ENCODE measurements at places on chromosomes 11 and 22. TPM values are rescaled to one million over a fixed set of nuclear protein-coding genes. Genes with fewer than 3 reads are reported as not detected.

- no peak for DNase-seq
These were observed 45.4 kb downstream of the TP53I11 start for GRCh38 chr11:44905131-44905866.

Gene TSPAN18
- 0.20 TPM for polyA plus RNA-seq

GRCh38 chr11:35063488-35063931 is 75.5 kb upstream of the CD44 start:
- peak; percentile 23 for DNase-seq

Gene SCGB1A1
- polyA plus RNA-seq, result not detected

Gene SCGB2A2
- polyA plus RNA-seq, result not detected

DNA sequence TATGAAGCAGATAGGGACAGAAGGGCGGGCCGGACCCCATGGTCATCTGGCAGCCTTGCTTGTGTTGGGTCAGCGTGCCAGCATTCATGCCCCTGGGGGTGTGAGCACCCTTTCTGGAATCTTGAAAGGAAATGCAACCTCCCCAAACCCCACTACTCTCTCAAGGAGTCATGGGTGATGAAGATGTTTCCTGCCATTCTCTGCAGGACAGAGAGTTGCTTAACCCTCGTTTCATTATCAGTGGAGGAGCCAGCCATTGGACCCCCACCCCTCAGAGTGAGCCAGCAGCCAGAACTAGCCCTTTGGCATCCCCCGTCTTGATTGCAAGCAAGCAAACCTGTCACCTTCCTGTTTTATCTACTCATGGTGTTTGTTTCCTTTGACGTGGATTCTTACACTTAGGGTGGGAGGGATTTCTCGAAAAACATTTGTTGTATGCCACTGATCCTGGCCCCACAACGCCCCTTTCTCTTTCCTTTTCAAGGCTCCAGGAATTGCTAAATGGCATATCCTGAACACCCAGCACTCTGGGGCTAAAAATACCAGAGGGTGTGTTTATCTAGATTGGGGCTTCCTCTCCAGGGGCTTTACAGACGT is 258.3 kb downstream of the ETS1 start:
- no peak for DNase-seq

DNA sequence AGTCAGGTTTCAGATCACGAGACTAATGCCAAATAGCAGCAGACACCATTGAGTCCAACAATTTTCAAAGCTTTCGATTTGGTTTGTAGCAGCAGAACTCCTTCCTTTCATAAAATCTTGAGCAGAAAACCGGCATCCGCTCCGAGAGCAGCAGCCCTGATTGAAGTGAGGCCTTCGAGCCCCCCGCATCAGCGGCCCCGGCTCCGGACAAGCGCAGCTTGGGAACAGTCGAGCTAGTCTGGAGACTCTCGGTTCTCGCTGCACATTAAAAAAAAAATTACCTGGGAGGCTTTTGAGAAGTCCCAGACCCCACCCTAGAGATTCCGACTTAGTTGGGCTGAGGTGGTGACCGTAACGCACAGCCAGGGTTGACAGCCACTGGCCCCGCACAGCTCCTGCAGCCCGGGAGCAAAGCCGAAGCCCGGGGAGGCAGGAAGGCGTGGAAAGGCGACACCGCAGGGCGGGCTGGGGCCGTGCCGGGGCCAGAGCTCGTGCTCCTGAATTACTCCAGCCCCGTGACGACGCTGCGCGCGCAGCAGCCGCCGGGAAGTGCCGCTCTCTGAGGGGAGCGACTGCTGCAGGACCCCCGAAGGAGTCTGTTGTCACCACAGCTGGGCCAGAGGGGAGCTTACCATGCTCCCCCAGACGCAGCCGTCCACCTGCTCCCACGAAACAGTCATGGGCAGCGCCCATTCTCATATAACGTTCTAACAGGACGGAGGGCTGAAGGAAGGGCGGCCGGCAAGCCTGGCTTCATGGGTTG is 57.8 kb downstream of the SPATA19 start:
- no peak for DNase-seq

GRCh38 chr11:85951049-85951405 is 95.8 kb downstream of the CCDC83 start:
- DNase-seq, result no peak

DNA sequence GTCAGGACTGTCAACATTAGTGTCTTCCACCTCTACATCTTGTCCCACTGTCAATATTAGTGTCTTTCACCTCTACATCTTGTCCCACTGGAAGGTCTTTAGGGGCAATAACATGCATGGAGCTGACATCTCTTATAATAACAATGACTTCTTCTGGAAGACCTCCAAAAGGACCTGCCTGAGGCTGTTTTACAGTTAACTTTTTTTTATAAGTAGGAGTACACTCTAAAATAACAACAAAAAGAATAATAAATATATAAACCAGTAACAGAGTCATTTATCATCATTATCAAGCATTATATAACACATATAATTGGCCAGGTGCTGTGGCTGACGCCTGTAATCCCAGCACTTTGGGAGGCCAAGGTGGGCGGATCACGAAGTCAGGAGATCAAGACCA is 57.5 kb downstream of the PAK1 start:
- no peak for DNase-seq

Gene BIK
- polyA plus RNA-seq, result not detected

Gene ZBTB44
- 4.1 TPM for polyA plus RNA-seq

GRCh38 chr11:122149202-122149601 is 33.2 kb upstream of the BLID start:
- no peak for DNase-seq

- no peak for DNase-seq
These were observed 28.9 kb downstream of the NAP1L4 start for GRCh38 chr11:2963112-2963754.

Gene TBX1
- 2.8 TPM for polyA plus RNA-seq

Gene INS
- not detected for polyA plus RNA-seq

Gene SLC43A1
- polyA plus RNA-seq, result 7.1 TPM

Gene ZNF408
- polyA plus RNA-seq, result 9.9 TPM

- peak; percentile 24 for DNase-seq
These were observed 62.5 kb downstream of the SYTL2 start for GRCh38 chr11:85748455-85748891.
